ENCODE measurements at places on chromosomes 3 and 15. TPM values are rescaled to one million over a fixed set of nuclear protein-coding genes. Genes with fewer than 3 reads are reported as not detected.

REC114 gene
- total RNA-seq, result not detected

EFCAB12 gene
- 0.04 TPM for total RNA-seq

DNA sequence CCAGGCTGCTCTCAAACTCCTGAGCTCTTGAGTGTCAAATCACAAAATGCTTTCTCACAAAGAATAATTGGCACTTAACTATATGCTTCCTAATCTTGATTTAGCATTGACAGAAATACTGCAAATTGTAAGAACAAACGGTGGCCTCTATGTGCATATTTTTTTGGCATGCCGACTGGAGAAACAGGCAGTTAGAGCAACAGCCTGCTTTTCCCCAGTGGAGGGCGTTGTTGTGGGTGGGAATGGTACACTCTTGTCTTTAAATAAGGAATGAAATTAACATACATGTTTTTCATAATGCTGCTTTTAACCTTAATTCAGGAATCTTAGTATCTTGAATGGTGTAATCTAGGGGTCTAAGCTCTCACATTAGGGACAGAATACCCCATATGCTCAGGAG, 31.1 kb upstream of the SV2B start:
- no peak for DNase-seq
- peaks cover 2% of the 10 kb centered on the region for H3K27me3 ChIP-seq
- no peak overlapping the region for H3K4me3 ChIP-seq
- H3K4me1 ChIP-seq, result no peaks in the 10 kb centered on the region
- no peak overlapping the region for H3K27ac ChIP-seq

GRCh38 chr3:52973806-52974205, 72.1 kb downstream of the SFMBT1 start:
- H3K27me3 ChIP-seq, result no peaks in the 10 kb centered on the region
- H3K27ac ChIP-seq, result no peak overlapping the region

DNA sequence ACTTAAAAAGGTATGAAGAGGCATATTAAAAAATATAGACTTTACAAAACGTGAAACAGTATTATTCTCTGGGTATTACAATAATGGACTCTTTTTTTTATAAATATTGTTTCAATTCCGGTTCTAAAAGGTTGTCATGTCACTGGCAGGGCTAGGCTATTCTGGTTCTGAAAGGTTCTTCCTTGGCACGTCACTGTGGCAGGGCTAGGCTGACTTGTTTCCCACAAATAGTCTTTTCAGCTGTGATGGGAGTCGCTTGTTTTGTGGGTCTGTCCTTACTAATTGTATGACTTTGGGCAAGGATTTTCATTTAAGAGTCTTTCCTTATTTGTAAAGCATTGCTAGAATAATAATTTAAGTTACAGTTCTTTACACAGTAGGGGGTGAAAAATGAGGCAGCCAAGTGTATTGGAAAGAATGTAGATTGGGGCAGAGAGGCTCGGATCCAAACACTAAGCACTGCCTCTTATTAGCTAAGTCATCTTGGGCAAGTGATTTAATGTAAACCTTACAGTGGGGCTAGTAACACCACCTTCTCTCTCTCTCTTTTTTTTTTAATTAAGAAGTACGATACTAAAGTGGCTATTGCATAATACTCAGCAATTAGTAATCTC, 12.4 kb upstream of the MELTF start:
- DNase-seq, result no peak
- H3K4me1 ChIP-seq, result no peaks in the 10 kb centered on the region
- peaks cover 4% of the 10 kb centered on the region for H3K36me3 ChIP-seq
- H3K27me3 ChIP-seq, result no peaks in the 10 kb centered on the region

DNA sequence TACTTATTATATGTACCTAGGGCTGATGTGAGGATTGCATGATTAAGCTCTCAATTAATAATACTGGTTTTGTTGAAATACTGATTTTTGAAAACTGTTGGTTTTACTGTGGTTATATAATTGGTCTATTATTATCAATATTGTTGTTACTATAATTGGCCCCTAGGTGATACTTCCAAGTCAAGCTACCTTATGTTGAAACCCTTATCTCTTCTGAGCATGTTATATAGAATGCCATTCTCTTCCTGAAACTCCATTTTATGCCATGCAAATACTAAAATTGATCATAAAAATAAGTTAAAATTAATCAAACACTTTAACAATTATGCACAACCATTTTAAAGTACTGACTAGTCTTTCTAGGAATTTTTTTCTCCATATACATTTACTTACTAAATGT, 46.1 kb downstream of the BBS4 start:
- DNase-seq, result no peak
- H3K4me1 ChIP-seq, result no peaks in the 10 kb centered on the region
- no peaks in the 10 kb centered on the region for H3K27me3 ChIP-seq
